Thyroid gland (tissue), 4 donors: ENCODE measurements at places on chromosomes 6 and 20. TPM values are rescaled to one million over a fixed set of nuclear protein-coding genes. Genes with fewer than 3 reads are reported as not detected.
A peak's percentile ranks its signal among the peaks of the same experiment; 100 is the strongest.

- H3K27me3 ChIP-seq, result no peaks in the 10 kb centered on the region
- no peak overlapping the region for H3K4me3 ChIP-seq
- H3K36me3 ChIP-seq, result no peaks in the 10 kb centered on the region
These were observed 26.6 kb downstream of the HDGFL1 start for GRCh38 chr6:22596011-22596410.

GRCh38 chr20:57658833-57659516 lies 38.7 kb upstream of the ZBP1 start:
- no peaks in the 10 kb centered on the region for H3K36me3 ChIP-seq
- no peak overlapping the region for H3K4me3 ChIP-seq
- DNase-seq, result no peak

- no peak for DNase-seq
- no peaks in the 10 kb centered on the region for H3K4me1 ChIP-seq
- H3K4me3 ChIP-seq, result no peak overlapping the region
- H3K27me3 ChIP-seq, result no peaks in the 10 kb centered on the region
- H3K36me3 ChIP-seq, result no peaks in the 10 kb centered on the region
- H3K27ac ChIP-seq, result no peak overlapping the region
These were observed 37.4 kb downstream of the IL22RA2 start for GRCh38 chr6:137136065-137136464.

DNA sequence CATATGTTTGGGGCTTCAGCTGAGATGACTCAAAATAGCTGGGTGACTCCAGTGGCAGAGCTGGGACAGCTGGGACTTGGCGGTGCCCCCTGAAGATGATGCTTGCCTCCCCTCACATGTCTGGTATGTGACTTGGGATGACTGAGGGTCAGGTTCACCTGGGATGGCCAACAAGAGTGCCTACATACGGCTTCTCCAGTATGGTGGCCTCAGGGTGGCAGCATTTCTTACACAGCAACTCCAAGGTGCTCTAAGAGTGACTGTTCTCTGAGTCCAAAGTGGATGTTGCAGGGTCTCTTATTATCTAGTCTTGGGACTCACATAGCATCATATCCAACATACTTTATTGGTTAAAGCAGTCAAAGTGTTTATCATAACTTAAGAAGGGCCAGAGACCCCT lies 87.8 kb upstream of the CENPW start:
- no peaks in the 10 kb centered on the region for H3K27me3 ChIP-seq
- H3K4me3 ChIP-seq, result no peak overlapping the region
- DNase-seq, result no peak
- no peaks in the 10 kb centered on the region for H3K36me3 ChIP-seq

GRCh38 chr20:23296841-23297701 lies 53.5 kb upstream of the NXT1 start:
- no peak overlapping the region for H3K27ac ChIP-seq
- H3K36me3 ChIP-seq, result no peaks in the 10 kb centered on the region
- no peak for DNase-seq
- no peak overlapping the region for H3K4me3 ChIP-seq
- no peaks in the 10 kb centered on the region for H3K27me3 ChIP-seq
- no peaks in the 10 kb centered on the region for H3K4me1 ChIP-seq

DNA sequence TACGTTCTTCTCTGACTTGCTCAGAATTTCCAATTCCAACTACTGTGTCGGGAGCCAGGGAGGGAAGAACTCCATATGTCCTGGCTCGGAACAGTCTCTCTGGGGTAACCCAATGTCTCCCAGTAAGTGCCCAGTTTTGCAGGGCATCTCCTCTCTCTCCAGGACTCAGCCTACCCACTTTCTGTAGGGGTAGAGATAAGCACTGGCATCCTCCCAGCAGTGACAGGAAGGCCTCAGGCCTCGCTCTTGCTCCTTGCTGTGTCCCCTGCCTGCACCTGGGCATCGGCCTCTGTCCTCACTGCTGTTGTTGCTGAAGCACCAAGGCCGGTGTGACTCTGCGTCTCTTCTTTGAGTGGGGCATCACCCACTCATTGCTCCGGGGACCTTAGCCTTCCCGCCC lies 388.9 kb upstream of the JARID2 start:
- no peak for DNase-seq
- H3K4me1 ChIP-seq, result no peaks in the 10 kb centered on the region
- no peak overlapping the region for H3K27ac ChIP-seq
- no peaks in the 10 kb centered on the region for H3K36me3 ChIP-seq
- no peak overlapping the region for H3K4me3 ChIP-seq

DNA sequence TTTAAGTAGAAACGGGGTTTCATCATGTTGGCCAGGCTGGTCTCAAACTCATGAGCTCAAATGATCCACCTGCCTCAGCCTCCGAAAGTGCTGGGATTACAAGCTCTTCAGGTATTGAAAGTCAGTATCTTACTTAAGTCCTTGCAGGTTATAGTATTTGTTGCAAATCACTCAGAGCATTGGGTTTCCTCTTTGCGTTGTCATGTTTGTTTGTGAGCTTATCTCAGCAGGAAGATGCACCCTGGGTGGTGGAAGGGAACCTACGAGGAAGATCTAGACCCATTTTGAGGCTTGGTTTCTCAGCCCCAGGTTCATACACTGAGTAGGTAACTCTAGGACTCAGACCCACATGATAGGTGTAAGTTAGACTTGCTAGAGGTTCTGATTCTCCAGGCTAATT lies 18.6 kb downstream of the MYH7B start:
- no peak overlapping the region for H3K4me3 ChIP-seq
- no peaks in the 10 kb centered on the region for H3K36me3 ChIP-seq
- no peaks in the 10 kb centered on the region for H3K4me1 ChIP-seq
- H3K27ac ChIP-seq, result no peak overlapping the region
- no peaks in the 10 kb centered on the region for H3K27me3 ChIP-seq

- H3K4me3 ChIP-seq, result no peak overlapping the region
- no peak for DNase-seq
- H3K36me3 ChIP-seq, result no peaks in the 10 kb centered on the region
- no peaks in the 10 kb centered on the region for H3K27me3 ChIP-seq
- H3K27ac ChIP-seq, result peak overlapping the region; percentile 81
These were observed 47.9 kb upstream of the ISM1 start for GRCh38 chr20:13173201-13173600.

DNA sequence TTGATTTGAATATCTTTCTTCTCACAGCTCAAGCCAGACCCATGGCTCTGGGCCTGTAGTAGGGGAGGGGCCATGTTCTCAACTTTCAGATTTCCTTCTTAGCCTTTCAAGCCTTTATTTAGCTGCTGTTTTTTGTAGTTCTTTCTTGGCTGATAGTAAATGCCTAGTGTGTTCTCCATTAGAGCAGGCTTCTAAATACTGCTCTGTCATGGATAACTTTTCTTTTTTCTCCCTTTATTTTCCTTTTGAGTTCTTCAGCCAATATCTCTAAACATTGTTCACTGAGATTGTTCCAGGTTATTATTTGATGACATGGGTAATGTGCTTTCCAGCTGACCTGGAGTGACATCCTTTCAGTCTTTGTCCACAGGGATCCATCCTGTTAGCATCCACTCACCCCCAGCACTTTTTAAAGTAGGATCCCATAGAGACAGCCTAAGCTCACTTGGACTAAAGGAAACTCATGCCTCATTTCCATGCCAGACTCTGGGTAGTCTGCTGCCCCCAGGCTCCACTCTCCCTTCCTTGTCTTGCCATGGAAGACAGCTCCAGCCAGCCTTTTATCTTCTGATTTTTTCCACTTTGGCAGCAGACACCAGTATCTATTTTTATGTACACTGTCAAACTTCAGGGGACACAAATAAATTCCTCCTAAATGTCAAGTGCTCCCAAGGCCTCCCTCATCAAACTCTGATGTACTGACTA lies 645.6 kb downstream of the RNF144B start:
- peaks cover 37% of the 10 kb centered on the region for H3K4me1 ChIP-seq
- no peaks in the 10 kb centered on the region for H3K36me3 ChIP-seq
- no peak for DNase-seq
- H3K27ac ChIP-seq, result peak overlapping the region; percentile 18
- H3K27me3 ChIP-seq, result no peaks in the 10 kb centered on the region
- no peak overlapping the region for H3K4me3 ChIP-seq

GRCh38 chr6:17621003-17621402 lies 20.9 kb downstream of the FAM8A1 start:
- H3K36me3 ChIP-seq, result peaks cover 14% of the 10 kb centered on the region
- H3K4me3 ChIP-seq, result no peak overlapping the region

GRCh38 chr20:57662456-57663240 lies 42.4 kb upstream of the ZBP1 start:
- no peak for DNase-seq
- no peaks in the 10 kb centered on the region for H3K36me3 ChIP-seq
- H3K4me1 ChIP-seq, result peaks cover 20% of the 10 kb centered on the region
- no peaks in the 10 kb centered on the region for H3K27me3 ChIP-seq

DNA sequence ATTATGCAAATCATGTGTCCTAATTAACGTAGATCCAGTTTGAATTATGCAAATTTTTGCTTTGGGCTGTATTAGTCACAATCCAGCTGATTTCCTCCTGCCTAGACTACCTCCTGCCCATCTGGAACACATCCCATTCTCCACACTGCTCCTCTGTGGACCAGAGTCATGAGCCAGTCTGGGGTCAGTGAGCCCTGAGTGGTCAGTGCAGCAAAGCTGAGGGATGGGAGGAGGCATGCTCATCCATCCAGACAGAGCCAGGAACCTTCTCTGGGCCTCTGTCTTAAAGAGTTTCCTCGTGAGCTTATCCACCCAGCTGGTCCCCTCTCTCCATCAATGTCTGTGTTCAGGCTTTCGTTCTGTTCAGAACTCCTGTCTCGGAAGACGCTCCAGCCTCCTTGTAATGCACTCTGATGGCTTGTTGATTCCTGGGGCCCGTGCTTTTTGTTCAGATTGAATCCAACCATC lies 747.8 kb downstream of the PTPRT start:
- H3K4me1 ChIP-seq, result no peaks in the 10 kb centered on the region
- DNase-seq, result no peak
- H3K27ac ChIP-seq, result no peak overlapping the region

DNA sequence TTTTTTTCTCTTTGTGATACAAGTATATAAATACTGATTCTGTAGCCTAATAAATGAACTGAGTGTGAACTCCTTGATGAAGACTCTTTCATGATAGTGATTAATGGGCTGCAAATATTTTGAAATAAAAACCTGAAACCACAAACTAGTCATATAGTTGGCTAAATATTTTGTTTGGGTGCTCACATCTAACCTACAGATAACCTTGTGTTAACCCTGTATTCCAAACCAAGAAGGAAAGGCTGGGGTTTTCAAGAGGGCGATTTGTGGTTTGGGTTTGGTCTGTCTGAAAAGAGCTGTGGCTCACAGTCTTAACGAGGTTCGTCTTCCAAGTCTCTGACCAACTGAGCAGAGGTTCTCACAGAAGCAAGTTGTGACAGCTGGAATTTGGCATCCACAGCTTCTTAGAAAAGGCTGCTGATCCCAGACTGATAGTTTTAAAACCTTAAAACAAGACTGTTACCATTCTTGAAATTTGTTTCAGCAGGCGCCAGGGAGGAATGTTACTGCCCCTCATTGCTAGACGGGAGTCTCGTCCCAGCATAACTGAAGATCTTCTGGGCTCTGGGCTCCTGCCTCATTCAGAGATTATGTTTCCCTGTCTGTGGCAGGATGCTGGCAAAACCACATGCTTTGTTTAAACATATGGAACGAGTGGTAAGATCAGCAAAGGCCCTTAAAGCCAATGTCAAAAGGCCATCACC lies 736.4 kb upstream of the MARCKS start:
- H3K4me1 ChIP-seq, result no peaks in the 10 kb centered on the region
- H3K36me3 ChIP-seq, result no peaks in the 10 kb centered on the region
- no peak overlapping the region for H3K4me3 ChIP-seq

DNA sequence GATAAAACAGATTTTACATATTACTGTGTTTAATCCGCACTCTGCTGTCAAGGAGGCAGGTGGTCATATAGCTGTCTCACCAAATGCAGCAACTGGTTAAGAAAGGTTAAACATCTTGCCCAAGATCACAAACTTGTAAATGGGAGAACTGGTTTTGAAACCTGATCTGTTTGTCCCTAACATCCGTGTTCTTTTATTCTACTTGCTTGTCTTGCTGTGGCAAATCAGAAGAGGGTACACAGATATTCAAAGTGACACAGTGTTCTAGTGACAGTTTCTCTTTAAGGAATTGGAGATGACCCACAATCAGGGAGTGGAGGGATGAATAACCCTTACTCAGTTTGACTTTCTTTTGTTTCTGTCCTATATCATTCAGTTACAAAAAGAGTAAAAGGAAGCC lies 83.0 kb upstream of the SGK1 start:
- no peaks in the 10 kb centered on the region for H3K27me3 ChIP-seq
- no peak for DNase-seq
- no peak overlapping the region for H3K27ac ChIP-seq

- no peak overlapping the region for H3K4me3 ChIP-seq
- no peaks in the 10 kb centered on the region for H3K4me1 ChIP-seq
These were observed 308.0 kb upstream of the FKBP1C start for GRCh38 chr6:62903266-62903665.

GRCh38 chr6:18203786-18204185 lies 48.6 kb downstream of the KDM1B start:
- peaks cover 58% of the 10 kb centered on the region for H3K4me1 ChIP-seq
- DNase-seq, result peak; percentile 91
- H3K27ac ChIP-seq, result peak overlapping the region; percentile 84
- H3K36me3 ChIP-seq, result peaks cover 5% of the 10 kb centered on the region
- H3K4me3 ChIP-seq, result no peak overlapping the region

DNA sequence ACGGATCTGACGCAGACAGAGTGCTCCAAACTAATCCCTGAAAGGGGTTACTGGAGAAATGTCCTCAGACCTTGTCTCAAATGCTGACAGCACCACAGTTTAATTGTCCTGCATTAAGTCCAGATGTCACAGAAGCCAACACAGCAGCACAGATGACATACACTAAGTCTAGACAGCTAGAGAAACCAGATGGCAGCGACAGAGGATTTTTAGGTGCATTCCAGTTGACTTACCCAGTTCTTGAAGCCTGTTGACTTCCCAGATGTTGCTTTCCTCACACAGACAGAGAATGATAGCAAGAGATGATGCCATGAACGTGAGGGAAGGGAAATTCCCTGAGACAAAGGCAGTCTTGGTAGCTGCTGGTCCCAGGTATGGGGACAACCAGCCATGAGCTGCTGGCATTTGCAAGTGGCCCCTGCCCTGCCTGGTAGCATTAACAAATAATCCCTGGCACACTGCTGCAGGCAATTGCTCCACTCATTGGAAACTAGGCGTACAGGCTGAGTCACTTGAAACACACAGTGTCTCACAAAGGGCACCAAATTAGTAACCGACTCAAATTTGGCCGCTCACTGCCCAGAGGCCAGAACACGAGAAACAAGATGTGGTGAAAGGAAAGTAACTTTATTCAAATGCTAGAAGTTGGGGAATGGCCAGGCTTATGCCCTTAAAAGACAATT lies 52.2 kb downstream of the ADGB start:
- no peak overlapping the region for H3K27ac ChIP-seq
- no peak for DNase-seq
- H3K27me3 ChIP-seq, result no peaks in the 10 kb centered on the region
- H3K4me3 ChIP-seq, result no peak overlapping the region

Gene RNF39
- not detected for total RNA-seq

Gene LZTS3
- total RNA-seq, result 39.1 TPM

Gene SRMS
- not detected for total RNA-seq

Gene HTR1E
- total RNA-seq, result 0.33 TPM

Gene LHFPL5
- not detected for total RNA-seq

Gene TFAP2D
- total RNA-seq, result not detected

Gene C6orf15
- not detected for total RNA-seq

Gene GPR6
- total RNA-seq, result not detected
